ENCODE measurements at places on chromosomes 1 and 21.

DNA sequence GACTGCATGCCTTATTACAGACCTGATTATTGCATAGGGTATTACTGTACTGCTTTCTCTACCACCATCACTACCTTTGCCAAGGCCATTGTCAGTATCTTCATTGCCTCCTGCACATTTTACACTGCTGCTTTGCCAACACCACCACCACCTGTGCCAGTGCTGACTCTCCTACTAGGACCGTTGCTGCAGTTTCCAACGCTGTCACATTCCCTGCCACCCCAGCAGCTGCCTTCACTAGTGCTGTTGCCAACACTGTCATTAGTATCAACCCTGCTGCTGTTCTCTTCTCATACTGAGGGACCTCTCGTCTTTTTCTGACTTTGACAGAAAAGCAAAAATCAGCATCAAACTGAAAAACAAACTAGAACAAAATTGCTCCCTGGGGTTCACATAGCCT lies 394.9 kb upstream of the B3GALT2 start:
- DNase-seq, result no peak

GRCh38 chr1:43197343-43198127 lies 25.4 kb downstream of the CFAP57 start:
- no peak for DNase-seq

GRCh38 chr1:208985231-208985630 lies 598.3 kb upstream of the CAMK1G start:
- DNase-seq, result no peak

DNA sequence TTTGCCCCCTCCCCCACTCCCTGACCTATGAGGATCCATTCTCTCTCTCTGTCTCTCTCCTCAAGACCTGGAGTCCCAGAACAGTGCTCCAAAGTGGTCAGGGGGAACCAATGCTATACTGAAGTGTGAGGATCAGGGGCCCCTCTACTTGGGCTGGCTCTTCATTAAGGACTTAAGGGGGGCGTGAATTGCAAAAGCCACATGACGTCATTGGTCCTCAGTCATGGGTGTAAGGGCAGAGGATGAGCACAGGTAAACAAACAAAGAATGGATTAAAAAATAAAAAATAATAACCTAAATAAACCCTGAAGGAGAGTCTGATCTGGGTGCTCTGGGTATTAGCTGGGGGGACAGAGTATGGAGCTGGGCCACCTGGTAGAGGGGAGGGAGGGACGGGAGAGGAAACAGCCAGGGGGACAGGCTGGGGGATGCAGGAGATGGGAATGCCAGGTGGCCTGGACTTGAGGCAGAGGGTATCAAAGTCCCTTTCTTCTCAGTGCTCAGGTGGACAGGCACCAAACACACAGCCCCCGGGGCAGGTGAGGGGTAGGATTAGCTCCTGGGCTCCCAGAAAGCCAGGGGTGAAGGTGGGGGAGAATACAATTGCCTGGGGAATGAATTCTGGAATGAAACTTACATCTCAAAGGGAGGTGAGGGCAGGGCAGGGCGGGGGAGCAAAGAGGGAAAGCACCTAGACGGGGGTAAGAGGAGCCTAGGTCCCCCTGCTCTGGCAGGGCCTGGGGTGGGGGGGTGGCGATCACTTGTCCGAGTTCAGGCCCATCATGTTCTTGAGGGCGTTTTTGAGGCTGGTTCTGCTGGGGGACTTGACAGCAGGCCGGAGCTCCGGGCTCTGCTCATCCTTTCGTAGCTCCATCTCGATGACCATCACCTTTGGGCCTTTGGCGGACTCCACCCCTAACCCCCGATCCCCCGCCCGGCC lies 4.6 kb downstream of the MPZ start:
- no peak for DNase-seq

- DNase-seq, result no peak
Measured at GRCh38 chr1:162230096-162230495, 146.6 kb downstream of the SPATA46 start.

All from activated gamma-delta T cell (primary cell).